ENCODE measurements at places on chromosomes 2 and 18. TPM values are rescaled to one million over a fixed set of nuclear protein-coding genes. Genes with fewer than 3 reads are reported as not detected.

DNA sequence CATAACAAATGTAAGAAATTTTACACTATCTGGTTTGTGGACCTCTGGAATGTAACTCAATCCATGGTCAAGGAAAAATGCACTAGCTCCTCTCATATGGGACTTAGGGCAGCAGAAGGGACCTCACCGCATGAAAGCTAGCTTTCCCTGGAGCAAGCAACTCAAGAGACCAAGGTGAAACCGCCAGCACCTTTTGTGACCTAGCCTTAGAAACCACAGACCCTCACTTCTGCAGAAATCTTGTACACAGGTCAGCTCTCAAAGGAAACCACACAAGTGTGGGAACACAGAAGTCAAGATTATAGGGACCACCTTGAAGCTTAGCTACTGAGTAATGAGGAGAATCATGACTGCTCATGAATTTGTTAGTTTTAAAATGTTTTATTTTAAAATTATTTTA is 222.5 kb downstream of the DLGAP1 start:
- DNase-seq = no peak

GRCh38 chr2:9033385-9034168 is 30.1 kb upstream of the MBOAT2 start:
- no peak for DNase-seq

DNA sequence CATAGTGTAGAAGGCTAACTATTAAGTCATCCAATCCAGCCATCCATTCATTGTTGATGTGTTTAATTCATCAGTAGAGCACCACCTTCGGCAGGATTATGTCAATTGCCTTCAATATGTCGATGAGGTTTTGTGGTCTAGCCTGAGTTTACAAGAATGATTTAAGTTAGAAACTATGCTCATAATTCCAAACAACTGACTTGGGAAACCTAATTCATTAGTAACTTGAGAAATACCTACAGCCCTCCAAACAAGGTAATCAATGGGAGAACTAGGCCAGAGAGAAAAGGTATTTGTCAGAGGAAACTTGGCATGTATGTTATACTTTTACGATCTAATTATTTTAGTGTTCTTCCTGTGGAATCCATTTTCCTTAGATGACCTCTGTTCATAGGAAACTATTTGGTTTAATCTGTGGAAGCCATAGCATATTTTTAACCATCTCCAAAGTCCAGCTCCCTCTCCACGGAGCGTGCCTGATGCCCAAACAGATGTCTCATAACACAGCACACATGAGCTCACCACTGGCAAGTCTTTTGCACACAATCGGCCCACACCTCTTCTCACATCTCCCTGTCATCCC is 148.5 kb downstream of the GFPT1 start:
- no peak for DNase-seq

The CAPN13 gene
- 61.9 TPM for total RNA-seq
